ENCODE measurements at places on chromosomes 2 and 18.

GRCh38 chr2:3180082-3180908, 197.3 kb downstream of the EIPR1 start:
- DNase-seq = no peak

DNA sequence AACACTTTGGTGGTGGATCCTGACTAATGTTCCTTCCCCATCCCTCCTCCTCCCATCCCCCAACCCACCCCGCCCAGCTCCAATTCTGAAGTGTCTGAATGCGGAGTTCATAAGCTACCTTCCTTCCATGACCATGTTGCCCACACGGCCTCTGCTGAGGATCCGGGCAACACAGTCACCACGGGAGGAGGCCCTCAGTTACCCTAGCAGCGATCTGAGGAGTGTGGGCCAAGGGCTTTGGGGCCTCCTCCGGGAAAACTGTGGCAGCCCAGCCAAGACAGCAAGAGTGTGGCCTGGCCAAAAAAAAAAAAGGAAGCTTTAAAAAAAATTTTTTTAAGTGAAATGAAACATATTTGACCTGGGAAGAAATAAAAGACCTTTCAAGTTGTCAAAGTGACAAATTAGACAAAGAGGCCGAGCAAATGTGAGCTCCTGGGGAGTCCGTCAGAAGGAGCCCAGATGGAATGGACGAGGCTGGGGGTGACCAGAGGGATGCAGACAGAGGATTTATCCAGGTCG, 169.0 kb upstream of the PKDCC start:
- DNase-seq = no peak

GRCh38 chr2:188773075-188773474, 201.1 kb upstream of the COL3A1 start:
- DNase-seq = no peak

GRCh38 chr2:109457366-109457765, 156.4 kb downstream of the SEPTIN10 start:
- no peak for DNase-seq

- no peak for DNase-seq
Measured at GRCh38 chr2:231764760-231765159, 16.3 kb downstream of the PDE6D start.
